ENCODE measurements at places on chromosomes 11 and 22.
A peak's percentile ranks its signal among the peaks of the same experiment; 100 is the strongest.

- no peak for DNase-seq
These were observed 4.1 kb downstream of the SUN2 start for GRCh38 chr22:38751422-38752346.

- DNase-seq = no peak
These were observed 136.3 kb downstream of the ARHGAP42 start for GRCh38 chr11:100823360-100823759.

DNA sequence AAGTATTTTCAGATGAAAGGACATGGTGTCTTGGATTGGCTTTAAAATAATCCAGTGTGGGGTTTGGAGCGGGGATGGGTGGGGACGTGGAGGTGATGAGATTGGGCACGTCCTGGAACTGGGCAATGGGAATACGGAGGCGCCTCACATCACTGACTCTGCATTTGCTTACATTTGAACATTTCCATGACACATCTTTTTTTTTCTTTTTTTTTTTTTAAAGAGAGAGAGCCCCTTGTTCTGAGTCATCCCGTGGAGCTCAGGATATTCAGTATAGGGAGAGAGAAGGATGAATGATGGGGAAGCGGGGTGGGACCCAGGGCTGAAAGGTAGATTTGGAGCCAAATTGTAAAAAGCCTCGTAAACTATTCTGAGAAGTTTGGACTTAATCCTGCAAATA, 142.7 kb downstream of the FBXO7 start:
- peak; percentile 50 for DNase-seq

- DNase-seq = no peak
These were observed 617.3 kb downstream of the NTM start for GRCh38 chr11:131987703-131988102.

- DNase-seq = no peak
These were observed 30.2 kb upstream of the CRYBB3 start for GRCh38 chr22:25169278-25170031.

- peak; percentile 81 for DNase-seq
These were observed 15.9 kb downstream of the MED15 start for GRCh38 chr22:20523086-20523983.

GRCh38 chr11:68551777-68552176, 91.2 kb downstream of the PPP6R3 start:
- DNase-seq = no peak

- DNase-seq = no peak
These were observed 400.9 kb downstream of the BRD1 start for GRCh38 chr22:49426618-49427266.

DNA sequence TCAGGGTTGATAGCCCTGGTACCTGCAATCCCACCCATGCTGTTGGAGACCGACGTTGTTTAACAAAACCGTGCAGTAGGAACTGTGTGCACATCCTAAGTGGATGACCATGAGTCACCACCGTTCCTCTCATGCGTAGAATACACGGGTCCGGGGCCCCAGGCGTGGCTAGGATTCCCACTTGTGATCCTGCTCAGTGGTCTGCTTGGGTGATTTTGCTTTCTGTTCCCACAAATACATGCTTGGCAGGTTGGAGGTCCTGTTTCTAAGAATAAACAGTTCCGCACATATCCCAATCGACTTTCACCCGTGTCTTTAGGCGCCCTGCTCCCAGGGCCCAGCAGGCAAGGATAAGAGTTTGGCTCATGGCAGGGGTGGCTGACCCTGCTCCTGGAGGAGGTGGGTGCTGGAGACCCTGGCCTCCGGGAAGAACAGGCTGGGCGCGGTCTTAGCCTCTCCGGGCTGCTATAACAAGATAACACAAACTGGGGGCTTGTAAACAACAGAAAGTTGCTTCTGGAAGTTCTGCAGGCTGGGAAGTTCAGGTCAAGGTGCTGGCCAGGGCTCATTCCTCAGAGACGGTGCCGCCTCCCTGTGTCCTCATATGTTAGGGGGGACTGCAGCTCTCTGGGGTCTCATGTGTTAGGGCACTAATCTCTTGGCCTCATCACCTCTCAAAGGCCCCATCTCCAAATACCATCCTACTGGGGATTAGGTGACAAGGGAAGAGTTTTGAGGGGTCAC, 1028.3 kb downstream of the BRD1 start:
- no peak for DNase-seq

GRCh38 chr11:126420698-126421256, 65.3 kb downstream of the ST3GAL4 start:
- DNase-seq = no peak

DNA sequence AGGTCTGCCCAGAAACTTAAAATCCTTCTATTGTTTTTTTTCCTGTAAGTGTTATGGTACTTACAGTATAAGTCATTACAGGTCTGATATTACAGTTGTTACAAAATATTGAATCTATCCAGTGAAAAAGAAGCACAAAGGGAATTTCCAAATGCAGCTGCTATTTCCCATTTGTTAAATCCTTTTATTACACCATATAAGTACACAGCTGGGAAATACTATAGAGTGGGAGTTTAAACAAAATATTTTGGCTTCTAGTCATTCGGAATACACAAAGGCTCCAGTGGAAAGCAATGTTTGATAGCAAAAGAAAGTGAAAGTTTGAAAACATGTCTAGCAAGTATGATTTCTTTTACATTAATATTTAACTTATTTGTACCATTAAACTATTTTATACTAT, 18.0 kb downstream of the SOX6 start:
- peak; percentile 13 for DNase-seq

- DNase-seq = no peak
These were observed 19.3 kb downstream of the ZC3H7B start for GRCh38 chr22:41320416-41321240.

DNA sequence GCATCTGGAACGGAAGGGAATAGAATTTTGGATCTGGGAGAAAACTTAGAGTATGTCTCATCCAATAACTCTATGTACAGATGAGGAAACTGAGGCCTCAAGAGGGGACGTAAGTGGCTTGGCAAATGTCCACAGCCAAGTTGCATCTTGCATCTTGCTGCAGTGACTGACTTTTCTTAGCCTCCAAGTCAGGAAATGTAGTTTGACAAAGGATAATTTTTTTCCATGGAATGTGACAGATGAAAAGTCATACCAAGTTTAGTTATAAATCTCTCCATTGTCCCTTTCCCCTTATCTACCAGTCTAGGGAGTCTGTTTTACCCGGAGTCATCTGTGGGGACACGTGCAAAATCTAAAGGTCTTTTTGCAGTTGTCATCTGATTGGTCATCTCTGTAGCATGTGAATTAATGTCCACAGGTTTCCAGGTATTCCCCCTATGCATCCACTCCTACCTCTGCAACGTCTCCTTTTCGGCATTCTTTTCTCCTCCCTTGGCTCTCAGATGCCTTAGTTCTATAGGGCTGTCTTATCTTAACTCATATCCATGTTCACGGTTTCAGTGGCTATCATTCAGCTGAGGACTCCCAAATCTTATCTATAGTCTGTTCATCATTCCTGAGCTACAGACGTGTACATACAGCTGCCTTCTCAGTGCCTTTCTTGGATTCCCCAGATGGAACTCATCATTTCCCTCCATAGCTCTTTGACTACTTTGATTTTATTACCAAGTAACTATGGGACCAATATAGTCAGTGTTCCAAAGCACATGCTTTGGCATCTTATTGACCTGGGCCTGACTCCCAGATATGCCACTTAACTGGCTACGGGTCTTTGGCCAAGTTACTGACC, 139.5 kb upstream of the TIMP3 start:
- DNase-seq = peak; percentile 79

DNA sequence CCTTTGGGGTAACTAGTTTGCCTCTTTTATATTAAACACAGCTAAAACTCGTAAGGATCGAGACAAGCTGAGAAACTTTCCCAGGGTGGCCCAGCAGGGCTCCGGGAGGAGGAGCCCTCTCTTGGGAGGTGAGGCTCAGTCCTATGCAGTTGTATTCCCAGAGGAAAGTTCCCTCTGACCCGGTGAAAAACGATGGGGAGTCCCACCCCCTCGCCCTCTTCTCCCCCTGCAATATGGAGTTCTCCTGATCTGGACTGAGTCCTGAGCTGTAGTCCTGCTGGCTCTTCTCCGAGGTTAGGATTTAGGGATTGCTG, 1.3 kb downstream of the NTM start:
- DNase-seq = no peak

GRCh38 chr11:123122852-123123251, 60.9 kb upstream of the HSPA8 start:
- no peak for DNase-seq

DNA sequence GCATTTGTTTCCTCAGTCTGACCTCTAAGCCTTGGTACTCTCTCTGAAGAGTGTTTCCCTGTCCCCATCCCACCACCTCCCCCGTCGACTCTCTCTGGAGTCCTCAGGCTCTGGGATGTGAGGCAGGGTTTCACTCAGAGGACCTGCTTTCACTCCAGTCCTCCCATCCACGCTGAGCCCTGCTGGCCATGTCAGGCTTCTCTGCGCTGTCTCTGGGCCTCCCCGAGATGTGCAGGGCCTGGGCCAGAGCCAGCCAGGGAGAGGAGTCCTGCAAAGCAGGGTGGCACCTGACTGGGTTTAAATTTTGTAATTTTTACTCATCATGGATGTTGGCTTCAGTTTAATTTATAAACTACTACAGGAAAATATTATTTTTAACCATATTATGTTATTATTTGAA, 3.3 kb downstream of the SCGB2A2 start:
- DNase-seq = no peak

- DNase-seq = no peak
These were observed 66.2 kb upstream of the CCND1 start for GRCh38 chr11:69574608-69575255.

DNA sequence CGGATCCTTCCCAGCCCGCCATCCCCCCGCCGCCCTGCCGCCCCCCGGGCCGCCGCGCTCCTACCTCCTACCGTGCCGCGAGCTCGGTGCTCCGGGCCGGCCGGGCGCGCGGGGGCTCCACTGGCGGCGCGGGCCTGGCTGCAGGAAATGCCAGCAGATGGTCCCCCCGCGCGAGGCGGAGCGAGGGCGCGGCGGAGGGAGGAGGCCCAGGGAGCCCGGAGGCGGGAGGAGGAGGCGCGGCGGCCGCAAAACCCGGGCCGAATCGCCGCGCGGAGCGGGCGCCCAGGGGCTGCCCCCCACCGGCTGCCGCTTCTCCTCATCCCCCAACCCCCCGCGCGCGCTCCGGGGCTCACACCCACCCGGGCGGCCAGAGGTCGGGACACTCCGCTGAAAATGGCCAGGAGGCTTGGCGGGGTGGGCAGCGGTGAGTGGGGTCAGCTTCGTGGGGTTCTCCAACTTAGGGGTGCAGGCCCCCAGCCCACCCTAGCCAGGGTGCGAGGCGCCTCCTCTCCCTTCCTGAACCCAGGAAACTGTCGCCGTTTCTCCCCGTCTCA, at the start of gene OSBPL5:
Gene OSBPL5, minus strand, starts transcription at position 159 of the 554 bp plus-strand sequence. CDS start 36,162 bp downstream, outside the sequence.
- peak; percentile 75 for DNase-seq

DNA sequence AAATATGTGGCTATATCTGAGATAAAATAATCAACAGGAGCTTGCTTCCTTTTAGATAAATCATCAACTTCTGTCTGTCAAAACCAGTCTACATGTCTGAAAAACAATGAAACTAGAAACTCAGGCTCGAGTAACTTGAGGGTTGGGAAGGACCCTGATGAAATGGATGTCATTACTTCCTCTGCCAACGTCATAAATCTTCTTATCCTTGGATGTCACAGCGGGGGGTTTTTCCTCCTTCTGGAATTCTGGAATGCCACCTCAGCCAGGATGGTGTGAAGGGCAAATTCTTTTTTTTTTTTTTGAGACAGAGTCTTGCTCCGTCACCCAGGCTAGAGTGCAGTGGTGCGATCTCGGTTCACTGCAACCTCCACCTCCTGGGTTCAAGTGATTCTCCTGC, 13.4 kb downstream of the LGR4 start:
- DNase-seq = no peak

DNA sequence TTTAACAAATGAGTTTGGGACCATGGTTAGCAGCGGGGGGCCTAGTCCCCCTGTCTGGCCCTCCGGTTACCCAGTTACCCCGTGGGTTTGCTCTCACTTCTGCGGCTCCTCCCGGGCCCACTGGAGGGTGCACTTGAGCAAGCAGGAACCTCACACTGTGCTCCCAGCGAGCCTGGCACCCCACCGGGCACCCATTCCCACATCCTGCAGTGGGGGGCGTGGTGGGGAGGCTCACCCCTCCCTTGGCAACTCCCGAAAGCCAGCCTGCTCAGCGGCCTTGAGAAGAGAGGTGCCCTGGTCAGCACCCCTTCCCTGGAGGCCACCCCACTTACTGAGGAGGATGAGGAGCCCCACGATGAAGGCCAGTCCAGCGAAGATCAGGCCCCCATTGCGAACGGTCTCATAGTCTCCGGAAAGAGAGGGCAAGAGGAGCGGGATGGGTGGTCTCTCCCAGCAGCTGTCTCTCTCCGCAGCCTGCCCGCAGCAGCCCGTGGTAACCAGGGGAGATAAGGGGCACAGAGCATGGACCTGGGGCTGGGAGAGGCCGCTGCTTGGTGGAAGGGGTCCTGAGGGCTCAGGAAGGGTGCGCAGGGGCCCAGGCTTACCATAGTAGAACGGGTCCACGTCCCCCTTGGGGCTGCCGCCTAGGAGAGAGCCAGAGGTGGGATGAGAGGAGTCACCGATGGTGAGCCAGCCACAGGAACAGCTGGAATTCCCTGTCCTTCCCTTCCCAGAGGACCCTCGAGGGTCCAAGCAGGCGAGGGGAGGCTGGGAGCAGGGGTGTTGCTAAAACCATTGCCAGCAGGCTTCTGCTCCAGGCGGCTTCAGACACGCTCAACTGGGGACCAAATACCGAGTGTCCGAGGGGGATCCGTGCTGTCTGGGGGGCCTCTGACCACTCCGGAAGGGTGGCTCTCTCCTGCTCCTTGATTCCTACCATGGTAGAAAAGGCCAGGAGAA, 2.2 kb downstream of the FXYD2 start:
- no peak for DNase-seq

DNA sequence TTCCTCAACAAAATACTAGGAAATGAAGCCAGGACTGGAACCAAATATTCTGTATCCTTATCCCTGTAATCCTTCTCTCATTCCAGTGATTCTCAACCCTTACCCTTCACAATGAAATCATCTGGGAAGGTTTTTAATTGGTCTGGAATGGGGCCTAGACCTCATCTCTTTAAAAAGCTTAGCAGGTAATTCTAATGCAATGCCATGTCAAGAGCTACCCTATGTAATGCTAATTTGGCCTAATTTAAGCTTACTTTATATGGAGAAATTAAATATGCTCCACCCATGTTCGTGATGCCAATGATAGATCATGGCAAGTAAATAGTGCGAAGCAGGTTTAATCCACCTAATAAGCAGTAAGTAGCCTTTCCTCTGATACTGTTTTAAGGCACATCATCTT, 101.7 kb downstream of the SGSM3 start:
- no peak for DNase-seq

- no peak for DNase-seq
These were observed 1.7 kb upstream of the DCHS1 start for GRCh38 chr11:6657346-6657745.

DNA sequence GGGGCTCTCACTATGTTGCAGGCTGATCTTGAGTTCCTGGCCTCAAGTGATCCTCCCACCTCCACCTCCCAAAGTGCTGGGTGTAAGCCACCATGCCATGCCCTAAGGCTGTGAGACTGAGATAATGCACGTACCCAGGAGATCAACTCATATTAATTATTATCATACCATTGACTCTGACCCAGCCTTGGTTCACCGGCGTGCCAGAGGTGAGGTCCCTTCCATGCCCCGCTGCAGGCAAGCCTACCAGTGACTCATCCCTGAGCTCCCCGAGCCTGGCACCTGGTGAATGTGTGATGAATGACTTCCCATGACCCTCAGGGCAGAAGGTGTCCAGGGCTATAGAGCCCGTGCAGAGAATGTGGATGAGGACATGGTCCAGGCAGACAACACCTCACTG, 12.1 kb downstream of the GAL3ST1 start:
- no peak for DNase-seq

Data from EL (cell line).